ENCODE measurements at places on chromosomes 2 and 18.

DNA sequence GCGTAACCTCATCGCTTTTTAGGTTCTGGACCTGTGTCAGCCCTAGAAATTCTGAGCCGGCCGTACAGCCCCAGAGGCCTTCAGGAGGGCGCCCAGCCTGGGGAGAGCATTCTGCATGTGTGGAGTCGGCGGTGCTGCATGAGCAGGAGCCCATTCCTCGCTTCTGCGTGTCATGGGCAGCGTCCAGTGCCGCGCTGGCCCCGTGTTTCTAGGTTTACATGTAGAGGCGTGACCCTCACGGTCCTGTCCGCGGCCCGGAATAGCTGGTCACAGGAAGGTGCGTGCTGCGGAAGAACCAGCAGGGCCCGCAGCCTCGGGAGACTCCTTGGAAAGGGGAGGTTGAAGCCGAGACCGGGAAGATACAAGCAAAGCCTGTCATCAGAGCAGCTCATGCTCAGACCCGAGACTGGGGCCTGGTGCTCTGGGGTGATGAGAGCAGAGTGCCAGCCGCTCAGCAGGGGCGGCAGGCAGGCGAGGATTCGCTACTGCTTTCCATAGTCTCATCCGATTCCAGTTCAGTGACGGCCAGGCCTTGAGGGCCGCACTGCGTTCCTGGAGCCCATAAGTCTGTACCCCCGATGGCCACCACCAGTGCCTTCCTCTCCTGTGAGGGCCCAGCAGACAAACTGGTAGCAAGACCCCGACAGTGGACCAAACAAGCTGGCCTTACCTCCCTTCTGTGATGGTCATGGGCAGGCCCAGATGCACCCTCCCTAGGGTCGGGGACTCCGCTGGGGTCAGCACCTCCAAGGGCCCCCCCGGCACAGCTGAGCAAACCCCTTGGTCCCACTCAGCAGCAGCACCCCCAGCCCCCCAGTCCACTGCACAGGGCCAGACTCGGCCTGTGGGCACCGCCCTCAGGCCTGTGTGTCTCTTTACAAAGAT lies 15.6 kb upstream of the NFATC1 start:
- no peak for DNase-seq

DNA sequence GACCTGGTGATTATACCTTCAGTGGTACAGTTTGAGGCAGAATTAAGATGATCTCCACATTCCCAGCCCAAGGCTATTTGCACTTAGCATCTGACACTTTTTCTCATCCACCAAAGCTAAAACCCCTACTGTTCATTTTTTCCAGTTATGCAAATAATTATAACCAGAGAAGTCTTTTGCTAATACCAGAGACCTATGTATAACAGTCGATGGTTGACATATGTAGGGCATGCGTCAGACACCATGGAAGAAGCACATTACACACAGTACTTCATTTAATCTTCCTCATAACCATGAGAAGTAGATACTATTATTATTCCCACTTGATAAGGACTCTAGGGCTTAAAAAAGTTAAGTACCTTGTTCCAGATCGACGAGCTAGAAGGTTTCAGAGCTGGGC lies 36.5 kb downstream of the AP1S3 start:
- DNase-seq = no peak

- no peak for DNase-seq
Observed at GRCh38 chr2:182950546-182950945, 84.1 kb upstream of the FRZB start.

GRCh38 chr18:75208836-75209128 lies 157 bp downstream of the PTGR3 start:
- DNase-seq = no peak

GRCh38 chr2:98577313-98577712 lies 31.0 kb downstream of the COA5 start:
- no peak for DNase-seq

- no peak for DNase-seq
Observed at GRCh38 chr2:131039101-131039440, 54.2 kb downstream of the FAM168B start.

DNA sequence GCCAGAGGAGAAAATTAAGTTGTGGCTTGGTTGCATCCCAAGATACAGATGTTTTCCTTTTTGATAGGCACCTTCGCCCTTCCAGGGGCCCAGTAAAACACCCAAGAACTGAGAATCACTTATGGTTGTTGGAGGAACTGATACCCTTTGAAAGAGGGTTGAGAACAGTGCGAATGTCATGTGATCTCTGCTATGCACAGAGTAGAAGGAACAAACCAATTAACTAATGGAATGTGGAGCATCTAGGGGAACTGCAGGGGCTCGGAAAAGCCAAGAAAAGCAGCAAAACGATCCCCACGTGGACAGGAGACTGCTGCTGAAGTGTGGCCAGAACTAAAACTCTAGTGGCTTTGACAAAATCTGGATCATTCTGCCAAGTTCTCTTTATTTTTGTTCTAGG lies 58.8 kb downstream of the APOB start:
- no peak for DNase-seq

GRCh38 chr2:208311321-208311720 lies 45.3 kb downstream of the PIKFYVE start:
- no peak for DNase-seq

DNA sequence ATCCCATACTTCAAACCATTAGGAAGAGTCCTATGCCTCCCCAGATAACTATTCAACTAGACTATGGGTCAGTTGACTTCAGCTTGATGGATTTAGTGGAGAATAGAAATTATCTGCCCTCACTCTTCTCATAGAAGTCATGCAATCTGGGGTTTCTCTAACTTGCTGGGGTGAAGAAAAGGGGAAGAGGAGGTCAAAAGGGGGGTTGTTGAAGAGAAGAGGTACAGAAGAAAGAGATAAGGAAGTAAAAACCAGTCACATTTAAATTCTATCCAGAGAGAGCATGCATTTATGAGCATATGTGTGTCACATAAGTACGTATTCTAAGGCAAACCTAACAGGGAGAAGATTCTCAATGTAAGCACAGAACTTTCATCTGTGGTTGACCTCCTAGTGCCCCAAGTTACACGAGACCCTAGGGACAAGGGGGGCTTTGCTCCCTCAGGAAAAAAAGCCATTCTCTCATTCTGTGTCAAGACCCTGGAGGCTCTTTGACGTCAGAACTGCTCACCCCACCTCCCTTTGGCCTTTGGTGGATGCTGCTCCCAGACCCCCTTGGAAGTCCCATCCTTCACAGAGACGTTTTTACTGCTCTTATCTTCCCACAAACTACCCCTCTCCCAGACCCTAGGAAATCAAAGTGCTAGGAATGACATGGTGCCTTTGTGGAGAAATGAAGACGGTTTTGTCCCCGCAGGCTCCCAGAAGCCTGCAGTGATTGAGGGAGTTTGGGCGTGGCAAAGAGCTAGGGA lies 236.8 kb upstream of the TNP1 start:
- DNase-seq = no peak

GRCh38 chr2:127411653-127412369 lies 6.4 kb upstream of the PROC start:
- DNase-seq = no peak

DNA sequence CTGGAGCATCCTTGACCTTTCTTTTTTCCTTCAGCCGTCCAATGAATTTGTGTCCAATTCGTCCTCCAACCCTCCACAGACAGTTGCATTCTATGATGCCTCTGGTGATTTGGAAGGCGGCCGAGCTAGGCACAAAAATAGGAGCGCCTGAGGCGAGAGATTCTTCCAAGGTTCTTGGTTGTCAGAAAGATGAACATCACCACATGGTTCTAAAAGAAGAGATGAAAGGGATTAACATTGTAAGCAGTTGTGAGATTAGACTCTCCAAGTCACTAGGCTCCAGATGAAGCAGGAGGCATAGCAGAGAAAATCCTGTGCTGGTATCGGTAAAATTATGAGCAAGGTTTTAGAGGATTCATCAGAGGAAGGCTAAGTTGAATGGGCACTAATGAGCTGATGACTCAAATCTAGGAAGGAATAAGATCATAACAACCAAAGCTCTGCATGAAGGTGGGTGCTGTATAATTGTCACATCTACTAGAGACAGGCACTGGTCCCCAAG lies 75.4 kb upstream of the MAP4K3 start:
- DNase-seq = no peak

GRCh38 chr2:112121682-112122254 lies 16.4 kb upstream of the FBLN7 start:
- peak; percentile 80 for DNase-seq

DNA sequence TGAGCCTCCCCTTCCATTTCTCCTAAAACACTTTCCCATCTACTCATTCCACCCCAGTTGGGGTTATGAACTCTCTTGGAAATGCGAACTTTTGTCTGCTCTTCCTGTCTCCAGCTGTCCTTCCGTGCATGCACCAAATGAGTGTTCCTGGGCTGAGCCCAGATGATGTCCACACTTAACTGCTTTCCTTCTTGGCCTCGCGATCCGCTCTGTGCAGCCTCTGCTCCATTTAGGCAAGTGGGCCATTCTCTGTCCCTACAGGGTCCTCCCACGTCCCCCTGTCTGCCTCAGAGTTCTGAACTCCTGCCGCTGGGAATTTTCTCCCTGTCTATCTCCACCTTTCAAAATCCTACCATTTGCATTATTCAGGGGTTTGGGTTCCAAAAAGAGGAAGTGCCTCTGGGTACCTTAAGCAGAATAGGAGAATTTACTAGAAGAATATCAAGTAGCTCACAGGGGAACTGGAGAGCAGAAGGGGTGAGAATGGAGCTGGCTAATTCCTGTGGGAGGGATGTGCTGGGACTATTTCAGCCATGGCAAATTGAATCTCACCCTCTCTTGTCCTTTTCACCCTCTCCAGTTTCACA lies 4.7 kb upstream of the NCK2 start:
- no peak for DNase-seq

GRCh38 chr2:9757501-9758264 lies 85.6 kb upstream of the TAF1B start:
- DNase-seq = peak; percentile 70

DNA sequence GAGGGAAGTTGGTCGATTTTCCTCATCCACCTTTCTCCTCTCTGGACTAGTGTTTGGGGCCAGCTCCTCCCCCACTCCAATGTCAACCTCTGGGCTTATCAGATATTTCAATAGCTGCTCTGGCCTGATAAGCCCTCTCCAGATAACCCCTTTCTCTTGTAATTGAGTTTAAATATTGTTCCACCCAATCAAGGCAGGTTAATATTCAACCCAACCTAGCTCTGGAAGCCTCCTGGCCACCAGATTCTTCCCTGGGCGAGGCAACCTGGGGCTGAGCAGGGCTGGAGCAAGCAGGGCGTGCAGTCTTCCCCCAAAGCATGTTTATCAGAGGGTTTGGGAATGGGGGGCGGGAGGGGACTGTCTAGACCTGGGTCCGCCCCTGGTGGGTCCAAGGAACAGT lies 73.8 kb downstream of the TFCP2L1 start:
- DNase-seq = peak; percentile 64

DNA sequence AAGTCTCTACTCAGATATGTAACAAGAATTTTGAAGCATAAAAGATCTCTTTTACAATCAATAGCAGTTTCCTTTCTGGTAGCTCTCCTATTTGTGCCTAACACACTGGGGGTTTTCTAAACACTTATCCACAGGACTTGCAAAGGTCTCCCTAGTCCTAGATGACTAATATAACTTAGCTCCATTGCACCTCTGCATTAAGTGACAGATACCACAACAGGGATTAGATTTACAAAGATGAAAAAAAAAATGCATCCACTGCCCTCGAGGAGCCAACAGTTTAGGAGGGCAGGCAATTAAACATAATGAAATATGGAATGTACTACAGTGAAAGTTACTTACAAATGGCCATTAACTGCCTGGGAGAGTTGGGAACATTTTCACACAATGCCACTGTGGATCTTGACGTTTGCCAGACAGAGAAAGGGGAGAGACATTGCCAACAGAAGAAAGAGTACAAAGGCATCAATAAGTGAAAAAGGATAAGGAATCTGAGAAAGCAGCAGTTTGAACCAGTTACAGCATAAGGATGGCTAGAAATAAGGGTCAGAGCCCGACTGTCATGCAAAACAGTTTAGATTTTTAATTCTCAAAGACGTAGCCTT lies 14.3 kb downstream of the PPP3R1 start:
- no peak for DNase-seq

DNA sequence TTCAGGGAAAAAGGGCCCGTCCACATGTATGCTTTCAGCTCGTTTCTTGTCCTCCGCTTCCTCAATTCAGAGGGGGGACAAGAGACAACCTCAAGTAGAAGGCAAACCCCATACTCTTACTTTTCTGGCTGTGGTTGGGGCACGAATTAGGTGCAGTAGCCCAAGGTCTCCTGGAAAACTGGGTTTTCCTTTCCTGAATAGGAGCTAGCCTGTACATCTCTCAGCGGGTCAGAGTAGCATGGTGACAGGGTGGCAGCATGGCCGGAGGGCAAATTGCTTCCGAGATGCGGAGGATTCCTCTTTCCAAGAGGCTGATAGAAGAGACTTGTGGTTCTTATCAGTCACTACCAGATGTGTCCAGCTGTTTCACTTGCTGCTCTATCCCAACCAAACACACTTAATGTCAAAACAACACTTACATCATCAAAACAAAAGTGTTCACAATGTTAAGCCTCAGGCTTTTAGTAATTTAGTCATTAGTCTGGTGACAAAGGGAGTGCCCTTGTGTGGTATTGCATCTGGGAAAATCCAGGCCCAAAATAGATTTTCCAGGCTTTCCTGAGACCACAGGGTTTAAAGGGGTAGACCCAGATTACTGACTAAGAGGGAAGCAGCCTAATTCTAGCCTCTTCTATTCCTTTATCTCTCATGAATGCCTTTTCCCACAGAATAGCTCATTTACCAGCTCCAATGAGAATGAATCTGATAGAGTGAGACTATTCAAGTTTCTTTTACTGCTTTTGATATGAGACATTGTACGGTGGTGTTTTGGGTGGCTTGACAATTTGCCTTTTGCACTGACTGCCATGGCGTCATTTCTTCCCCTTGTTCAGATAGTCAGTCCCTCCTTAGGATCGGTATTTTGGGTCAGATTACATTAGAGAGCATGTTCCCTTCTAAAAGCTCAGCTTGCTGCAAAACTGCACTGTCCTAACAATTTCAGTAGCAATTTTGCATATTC lies 162.0 kb downstream of the LTBP1 start:
- DNase-seq = peak; percentile 79
